ENCODE measurements at places on chromosomes 2 and 18.

DNA sequence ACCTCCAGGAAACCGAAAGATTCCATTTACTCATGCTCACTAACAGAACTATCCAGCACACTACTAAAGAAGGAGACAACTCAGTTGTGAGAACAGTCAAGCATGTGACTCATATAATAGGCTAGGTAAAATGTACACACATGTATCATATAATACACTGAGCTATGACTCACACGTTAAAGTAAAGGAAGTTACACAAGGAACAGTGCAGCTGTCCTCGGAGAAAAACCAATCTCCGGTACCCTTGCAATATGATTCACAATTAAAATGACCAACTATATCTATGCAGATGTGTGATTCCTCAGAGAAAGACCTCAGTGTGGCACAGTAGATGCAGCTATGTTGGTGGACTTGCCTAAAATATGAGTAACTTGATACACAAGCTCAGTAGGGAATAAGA lies 76.5 kb downstream of the STRN start:
- DNase-seq, result no peak

GRCh38 chr2:205556841-205557539 lies 125.3 kb upstream of the NRP2 start:
- no peak for DNase-seq

GRCh38 chr2:20135631-20136050 lies 84.2 kb upstream of the LAPTM4A start:
- DNase-seq, result no peak

DNA sequence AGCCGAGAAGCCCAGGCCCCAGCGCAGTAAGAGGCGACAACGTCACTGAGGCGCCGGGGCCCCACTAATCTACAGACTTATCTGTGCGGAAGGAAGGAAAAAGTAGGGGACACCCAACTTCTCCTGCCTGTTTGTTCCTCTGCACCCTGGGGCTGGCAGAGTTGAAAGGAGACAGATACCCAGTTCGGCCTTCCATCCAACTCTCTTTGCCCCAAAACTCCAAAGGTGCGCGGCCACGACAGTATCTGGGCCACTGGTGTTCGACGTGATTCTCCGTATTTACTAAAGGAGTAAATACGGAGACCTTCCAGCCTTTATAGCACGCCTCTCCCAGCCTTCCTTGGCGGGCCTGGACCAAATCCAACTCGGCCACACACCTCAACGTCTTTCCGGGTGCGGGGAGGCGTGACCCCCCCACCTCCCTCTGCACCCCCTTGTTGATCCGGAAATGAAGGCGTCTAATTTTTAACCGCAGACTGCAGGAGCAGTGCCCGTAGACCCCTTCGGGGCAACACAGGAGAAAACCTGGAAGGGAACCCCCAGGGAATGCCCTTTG lies 1.6 kb downstream of the SMAD7 start:
- no peak for DNase-seq

GRCh38 chr18:10515456-10515855 lies 10.4 kb upstream of the NAPG start:
- no peak for DNase-seq

- no peak for DNase-seq
These were observed 124.2 kb downstream of the CBLN2 start for GRCh38 chr18:72419914-72420313.

- no peak for DNase-seq
These were observed 166.8 kb downstream of the CAMKMT start for GRCh38 chr2:44528595-44528994.
